ENCODE measurements at places on chromosomes 1 and 21.

GRCh38 chr1:57319165-57319564 lies 104.7 kb downstream of the DAB1 start:
- no peak for DNase-seq

DNA sequence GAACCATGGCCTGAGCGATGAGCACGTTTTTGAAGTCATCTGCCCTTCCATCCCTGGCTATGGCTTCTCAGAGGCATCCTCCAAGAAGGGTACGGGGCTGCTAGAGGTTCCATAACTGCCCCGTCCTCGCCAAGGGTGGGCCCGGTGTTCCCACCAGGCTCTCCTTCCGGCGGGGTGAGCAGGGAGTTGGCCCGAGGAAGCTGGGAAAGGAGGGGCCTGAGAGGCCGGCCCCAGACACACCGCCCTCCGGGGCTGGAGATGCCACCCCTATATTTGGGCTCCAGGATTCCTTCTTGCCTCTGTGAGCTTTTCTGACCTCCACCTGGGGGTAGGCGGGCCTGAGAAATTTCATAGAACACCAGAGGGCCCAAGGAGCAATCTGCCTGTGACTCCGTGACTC lies 28.9 kb downstream of the EPHX1 start:
- no peak for DNase-seq

DNA sequence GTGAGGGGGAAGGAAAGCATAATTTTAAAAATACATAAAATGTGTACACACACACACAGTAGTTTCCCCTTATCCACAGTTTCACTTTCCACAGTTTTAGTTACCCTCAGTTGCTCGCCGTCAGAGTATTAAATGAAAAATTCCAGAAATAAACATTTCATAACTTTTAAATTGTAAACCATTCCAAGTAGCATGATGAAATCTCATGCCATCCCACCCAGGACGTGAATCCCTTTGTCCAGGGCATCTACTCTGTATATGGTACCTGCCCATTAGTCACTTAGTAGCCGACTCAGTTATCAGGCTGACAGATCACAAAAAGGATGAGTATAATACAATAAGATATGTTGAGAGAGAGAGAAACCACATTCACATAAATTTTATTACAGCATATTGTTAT lies 36.2 kb downstream of the EPS15 start:
- DNase-seq, result no peak

- no peak for DNase-seq
Measured at GRCh38 chr1:59815892-59816291, 1.1 kb downstream of the HOOK1 start.

- no peak for DNase-seq
Measured at GRCh38 chr1:11535761-11536572, 57.0 kb downstream of the DISP3 start.
